ENCODE measurements at places on chromosomes 12 and 14.

DNA sequence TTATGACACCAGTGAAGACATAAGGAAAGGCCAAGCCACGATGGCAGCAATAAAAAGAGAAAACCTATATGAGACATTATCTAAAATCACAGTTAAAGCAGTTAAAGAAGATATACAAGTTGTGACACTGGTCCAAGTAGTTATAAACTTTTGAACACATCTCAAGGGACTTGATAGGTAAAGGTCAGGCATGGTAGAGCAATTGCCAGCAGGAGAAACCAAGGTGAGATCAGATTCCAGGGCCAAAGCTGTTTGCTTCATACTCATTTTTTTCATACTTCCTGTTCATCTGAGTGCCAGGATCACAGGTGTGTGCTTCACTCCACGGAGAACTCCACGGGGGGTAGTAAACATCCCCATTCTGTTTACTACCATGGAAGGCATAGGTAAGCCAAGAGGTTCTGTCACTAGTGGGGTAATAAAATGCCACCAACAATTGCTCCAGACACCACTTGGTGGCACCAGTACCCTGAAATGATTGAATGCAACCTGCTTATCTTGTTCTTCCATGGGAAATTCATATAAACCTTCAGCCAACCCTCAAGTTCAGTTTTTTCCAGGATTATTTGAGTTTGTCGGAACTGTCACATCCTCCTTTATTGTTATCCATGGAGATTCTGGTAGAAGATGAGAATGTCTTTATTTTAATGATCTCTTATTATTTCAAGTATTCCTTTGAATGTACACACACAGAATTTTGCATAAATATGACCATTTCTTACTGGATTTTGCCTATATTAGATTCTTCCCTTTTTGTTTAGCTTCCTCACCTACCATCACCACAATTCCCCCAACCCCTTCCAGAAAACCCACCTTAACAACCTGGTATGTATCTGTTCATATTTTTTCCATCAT, 59.2 kb upstream of the TSPAN8 start:
- peak; percentile 38 for DNase-seq

DNA sequence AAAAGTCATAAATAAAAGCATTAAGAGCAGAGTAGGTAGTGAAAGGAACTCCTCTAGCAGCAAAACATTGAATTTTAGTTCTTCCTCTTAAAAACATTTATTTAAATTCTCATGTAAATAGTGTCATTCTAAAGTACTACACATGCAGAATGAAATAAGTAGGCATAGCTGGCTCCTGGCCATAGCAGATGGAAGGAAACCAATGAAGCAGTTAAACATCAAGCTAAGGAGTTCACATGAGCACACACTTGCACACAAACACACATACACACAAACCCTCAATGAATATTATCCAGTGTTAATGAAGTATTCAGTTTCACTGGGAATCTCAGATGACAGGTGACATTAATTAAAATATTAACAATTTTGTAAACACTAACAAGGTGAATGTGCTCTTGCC, 69.3 kb downstream of the SLC35F4 start:
- no peak for DNase-seq

GRCh38 chr14:32413967-32414640, 85.0 kb downstream of the AKAP6 start:
- DNase-seq = no peak

DNA sequence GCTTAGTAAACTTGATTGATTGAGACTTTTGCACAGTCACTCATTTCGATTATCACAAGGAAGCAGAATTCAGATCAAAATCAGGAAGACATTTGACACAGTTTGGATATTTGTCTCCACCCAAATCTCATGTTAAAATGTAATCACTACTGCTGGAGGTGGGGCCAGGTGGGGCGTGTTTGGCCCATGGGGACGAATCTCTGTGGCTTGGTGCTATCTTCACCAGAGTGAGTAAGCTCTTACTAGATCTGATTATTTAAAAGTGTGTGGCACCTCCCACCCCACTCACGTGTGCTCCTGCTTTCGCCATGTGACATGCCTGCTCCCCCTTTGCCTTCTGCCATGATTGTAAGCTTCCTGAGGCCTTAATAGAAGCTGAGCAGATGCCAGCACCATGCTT, 291.4 kb downstream of the PCNX1 start:
- DNase-seq = no peak

GRCh38 chr14:96445844-96446710, 54.1 kb downstream of the AK7 start:
- no peak for DNase-seq
